ENCODE measurements at places on chromosomes 1 and 21. TPM values are rescaled to one million over a fixed set of nuclear protein-coding genes. Genes with fewer than 3 reads are reported as not detected.

The CDK18 gene
- total RNA-seq: 0.62 TPM

The PRKCZ gene
- 8.2 TPM for total RNA-seq

The SYNJ1 gene
- total RNA-seq: 5.9 TPM

The ALDH4A1 gene
- 9.6 TPM for total RNA-seq

The CD34 gene
- total RNA-seq: not detected

The GREM2 gene
- total RNA-seq: 1.00 TPM

Measured in uterine smooth muscle cell (primary cell).